Cerebellar nuclear complex (tissue), 1 donor: ENCODE measurements at places on chromosomes 7 and 10.

DNA sequence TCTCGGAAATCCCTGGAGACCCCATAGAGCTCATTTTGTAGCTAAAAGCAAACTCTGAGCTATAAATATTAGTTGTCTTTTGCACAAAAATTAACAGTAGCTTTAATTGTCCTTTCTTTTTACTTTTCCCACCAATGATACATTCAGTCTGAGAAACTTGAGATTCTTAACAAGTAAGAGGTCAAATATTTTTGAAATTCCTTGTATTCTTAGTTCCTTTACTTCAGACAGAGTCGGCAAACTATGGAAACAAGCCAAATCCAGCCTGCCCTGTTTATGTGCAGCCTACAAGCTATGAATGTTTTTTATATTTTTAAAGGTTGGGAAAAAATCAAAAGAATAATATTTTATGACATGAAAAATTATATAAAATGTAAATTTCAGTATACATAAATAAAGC lies 146.6 kb downstream of the CTNNA3 start:
- DNase-seq: no peak

- DNase-seq: no peak
Measured at GRCh38 chr7:3559278-3559677, 258.2 kb downstream of the SDK1 start.

DNA sequence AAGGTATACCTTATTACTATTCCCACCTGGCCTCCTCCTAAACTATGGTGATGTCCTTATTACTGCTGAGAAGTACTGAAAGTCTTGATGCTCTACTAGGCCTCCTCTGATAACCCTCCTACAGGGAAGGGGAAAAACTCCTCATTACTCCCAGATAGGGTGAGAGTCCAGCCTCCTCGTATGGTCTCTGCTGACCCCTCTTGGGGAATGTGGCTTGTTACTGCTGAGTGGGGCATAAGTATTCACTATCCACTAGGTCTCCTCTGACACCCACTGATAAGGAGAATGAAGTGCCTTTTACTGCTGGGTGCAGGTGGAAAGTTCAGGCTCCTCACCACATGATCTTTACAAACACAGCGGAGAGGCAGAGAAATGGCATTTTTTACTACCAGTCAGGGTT lies 222.9 kb downstream of the CHRM2 start:
- no peak for DNase-seq

- DNase-seq: no peak
Measured at GRCh38 chr10:121288011-121288410, 310.2 kb downstream of the FGFR2 start.

- DNase-seq: no peak
Measured at GRCh38 chr7:130409712-130410072, 29.4 kb downstream of the CPA1 start.

DNA sequence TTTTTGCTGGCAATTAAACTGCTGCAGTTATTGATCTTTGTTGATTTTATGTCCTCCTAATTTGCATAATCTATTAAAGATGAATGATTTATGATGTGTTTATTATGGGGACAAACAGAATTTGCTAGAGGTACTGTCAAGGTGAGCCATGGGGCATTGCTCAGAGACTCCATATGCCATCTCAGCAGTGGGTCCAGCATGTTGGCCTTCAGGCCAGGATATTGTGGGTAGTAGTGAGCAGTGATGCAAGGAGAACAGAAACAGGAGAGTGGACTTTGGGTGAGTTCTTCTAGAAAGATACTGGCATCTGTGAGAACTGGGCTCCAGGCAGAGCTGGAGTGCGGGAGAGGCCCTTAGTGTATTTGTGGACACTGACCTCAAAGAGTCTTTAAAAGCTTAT lies 65.9 kb downstream of the PAX2 start:
- DNase-seq: no peak

DNA sequence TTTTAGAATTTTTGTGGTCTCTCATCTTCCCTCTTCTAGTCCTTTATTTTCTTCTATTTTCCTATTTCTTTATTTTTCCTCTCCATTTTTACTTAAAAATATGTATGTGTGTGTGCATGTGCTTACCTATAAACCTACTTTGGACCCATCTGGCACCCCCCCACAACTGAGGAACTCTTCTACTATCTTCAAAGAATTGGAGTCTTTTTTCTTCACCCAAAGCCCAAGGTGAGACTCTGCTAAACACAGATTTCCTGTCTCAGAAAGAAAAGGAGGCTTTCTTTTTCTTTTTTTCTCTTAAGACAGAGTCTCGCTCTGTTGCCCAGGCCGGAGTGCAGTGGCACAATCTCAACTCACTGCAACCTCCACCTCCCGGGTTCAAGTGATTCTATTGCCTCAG lies 24.2 kb downstream of the PRTFDC1 start:
- DNase-seq: no peak

DNA sequence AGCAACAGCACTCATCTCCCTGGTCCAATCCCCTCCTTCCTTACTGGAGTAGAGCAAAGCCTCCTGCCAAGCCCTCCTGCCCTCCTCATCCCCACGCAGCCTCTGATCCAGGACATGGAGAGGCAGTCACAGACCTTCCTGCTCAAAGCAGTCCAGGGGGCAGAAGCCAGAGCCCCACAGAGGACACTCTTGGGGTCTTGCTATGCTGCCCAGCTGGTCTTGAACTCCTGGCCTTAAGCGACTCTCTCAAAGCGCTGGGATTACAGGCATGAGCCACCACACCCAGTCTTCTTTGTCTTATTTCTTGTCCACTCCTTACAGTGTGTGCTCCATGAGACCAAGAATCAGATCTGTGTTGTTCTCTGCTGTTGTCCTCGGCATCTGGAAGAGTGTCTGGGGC lies 26.6 kb upstream of the MNX1 start:
- no peak for DNase-seq

- DNase-seq: no peak
Measured at GRCh38 chr7:48681006-48681405, 243.3 kb upstream of the CDC14C start.

DNA sequence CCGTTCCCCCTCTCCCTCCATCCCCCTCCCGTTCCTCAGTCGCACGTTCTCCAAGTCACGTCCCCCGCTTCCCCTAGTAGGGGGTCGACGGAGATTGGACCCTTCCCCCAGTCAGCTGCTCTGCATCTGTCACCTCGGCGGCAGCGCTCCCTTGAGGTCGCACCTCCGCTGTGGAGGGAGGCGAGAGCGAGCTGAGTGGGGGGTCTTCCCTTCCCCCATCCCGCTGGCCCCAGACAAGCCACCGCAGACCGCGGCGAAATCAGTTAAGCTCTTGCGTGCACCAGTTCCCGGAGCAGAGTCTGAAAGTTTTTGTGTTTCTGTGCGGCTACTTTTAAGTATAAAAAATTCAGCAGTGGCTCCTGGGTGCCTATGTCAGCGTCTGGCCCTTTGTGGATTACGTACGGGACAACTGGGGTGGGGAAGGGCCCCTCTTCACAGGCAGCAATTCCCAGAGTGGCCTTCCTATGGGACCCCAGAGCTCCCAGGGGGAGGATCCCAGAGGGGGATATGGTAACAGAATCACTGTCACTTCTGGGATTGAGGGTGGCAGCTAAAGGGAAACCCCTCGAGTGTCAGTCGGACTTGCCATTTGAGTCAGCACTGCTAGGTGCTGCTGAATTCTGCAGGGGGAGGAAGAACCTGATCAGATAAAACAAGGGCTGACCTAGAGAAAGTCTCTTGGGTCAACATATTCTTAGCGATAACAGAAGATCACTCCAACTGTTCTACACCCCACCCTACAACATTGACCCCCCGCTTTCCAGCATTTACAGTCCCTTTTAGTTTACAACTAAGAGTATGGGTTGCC lies 12.5 kb upstream of the DDIT4 start:
- no peak for DNase-seq

DNA sequence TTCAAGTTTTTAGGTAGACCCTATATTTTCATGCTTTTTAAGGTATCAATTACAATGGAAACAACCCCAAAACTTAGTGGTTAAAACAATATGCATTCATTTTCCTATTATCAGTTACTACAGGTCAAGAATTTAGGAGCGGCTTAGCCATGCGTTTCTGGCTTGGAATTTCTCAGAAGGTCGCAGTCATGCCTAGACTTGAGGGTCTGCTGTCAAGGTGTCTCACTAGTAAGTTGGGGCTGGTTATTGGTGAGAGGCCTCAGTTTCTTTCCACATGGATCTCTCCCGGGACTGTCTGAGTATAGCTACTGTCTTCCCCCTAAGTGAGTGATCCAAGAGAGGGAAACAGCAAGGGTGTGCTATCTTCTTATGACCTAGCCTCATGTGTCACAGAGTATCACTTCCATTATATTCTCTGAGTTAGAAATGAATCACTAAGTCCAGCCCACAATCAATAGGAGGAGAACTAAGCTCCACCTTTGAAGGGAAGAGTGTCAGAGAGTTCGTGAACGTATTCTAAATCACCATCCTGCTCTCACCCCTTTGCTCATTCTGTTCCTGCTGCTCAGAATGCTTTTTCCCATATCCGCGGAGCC lies 80.5 kb downstream of the RTKN2 start:
- DNase-seq: no peak

- no peak for DNase-seq
Measured at GRCh38 chr10:109219935-109220605, 703.2 kb downstream of the XPNPEP1 start.

DNA sequence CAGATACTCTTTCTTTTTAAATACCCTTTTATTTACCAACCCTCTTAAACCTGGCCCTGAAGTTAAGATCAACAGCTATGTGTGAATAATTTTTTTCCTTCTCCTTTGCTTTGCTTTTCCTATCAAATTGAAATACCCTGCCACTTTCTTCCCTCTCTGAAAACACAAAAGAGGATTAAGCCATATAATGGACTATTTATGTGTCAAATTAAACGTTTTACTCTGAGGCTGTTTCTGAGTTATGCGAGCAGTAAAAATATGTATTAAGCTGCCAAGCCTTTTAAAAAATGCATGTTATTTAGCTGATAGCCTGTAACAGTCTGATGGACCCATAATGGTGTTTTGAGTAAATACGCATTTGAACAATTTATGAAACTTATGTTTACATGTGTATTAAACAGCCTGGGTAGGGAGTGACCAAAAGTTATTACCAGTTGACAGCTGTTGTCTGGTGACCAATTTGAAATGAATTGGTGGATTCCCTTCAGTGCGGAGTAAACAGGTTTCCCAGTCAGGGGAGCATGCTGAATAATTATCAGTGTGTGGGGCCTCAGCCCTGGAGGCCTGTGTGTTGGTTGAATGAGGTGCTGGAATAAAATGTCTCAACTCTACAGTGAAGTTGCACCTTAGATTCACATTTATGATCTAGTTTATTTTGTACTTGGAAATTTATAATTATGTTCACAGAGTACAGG lies 89.6 kb downstream of the AUTS2 start:
- DNase-seq: no peak

DNA sequence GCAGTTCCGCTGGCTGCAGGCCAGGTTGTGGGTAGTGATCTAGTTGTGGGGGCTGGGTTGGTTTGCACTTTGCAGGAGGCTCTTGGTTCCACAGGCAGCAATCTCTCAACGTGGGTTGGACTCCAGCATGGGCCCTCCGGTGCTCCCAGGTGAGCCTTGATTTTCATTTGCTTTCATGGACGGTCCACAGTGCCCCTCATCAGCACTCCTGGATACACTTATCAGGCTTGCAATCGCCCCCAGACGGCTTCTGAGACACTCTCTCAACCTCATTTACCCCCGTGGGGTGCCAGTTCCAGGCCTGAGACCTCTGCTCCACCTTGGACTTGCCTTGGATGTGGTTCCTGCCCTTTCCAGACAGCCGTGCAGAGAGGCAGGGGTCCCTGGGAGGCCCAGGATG lies 31.3 kb upstream of the ZNF273 start:
- DNase-seq: no peak

DNA sequence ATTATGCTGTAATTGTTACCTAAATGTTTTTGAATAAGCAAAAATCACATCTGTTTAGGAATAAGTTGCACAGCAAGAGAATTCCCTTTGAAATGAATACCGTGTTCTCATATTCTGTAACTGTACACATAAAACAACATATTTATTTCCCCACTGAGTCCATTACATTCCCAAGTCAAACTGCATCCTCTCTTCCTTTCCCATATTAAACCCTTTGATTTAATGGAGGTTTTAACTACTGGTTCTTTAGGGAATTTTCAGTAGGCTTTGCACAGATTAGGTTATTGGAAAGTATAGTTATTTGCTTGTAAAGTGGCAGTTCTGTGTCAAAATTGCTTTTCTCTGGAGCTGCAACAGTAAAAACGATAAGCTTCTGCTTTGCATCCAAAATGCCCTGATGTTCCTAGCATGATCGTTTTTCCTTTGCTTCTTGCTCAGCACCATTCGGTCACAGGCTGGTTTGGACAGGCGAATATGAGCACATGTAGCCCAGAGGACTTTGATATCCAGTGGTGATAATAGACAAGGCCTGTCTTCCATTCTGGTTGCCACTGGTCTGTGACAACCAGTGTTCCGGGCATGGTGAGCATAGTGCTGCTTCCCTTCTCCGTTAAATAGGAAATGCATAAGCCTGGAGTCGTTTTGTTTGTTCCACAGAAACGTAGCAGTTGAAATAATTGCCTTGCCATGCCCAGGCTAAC lies 696.1 kb downstream of the AUTS2 start:
- no peak for DNase-seq

GRCh38 chr7:28750981-28751380 lies 207.1 kb downstream of the TRIL start:
- no peak for DNase-seq

- no peak for DNase-seq
Measured at GRCh38 chr10:58030208-58030607, 237.5 kb downstream of the IPMK start.

GRCh38 chr10:29252811-29253689 lies 35.8 kb upstream of the LYZL1 start:
- DNase-seq: no peak
